ENCODE measurements at places on chromosomes 12 and 14.

GRCh38 chr12:111482462-111482861 lies 76.7 kb downstream of the SH2B3 start:
- DNase-seq: no peak

DNA sequence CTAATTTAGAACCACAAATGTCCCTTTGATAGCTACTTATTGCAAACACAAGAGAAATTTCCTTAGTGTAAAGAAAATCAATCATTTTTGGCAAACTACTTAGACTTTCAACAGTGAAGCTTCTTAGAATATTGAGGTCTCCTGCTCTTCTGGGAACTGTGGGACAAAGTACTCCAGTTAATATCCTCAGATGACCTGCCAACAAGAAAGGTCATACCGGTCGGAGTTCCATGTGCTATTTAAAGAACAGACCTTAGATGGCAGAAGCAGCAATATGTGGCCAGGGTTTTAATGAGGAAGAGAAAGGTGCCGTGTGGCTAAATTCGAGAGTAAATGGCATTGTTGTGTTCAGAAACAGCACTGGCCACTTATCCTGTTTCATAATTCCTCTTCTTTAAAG lies 114.7 kb upstream of the AMIGO2 start:
- DNase-seq: no peak

- DNase-seq: no peak
These were observed 714.6 kb downstream of the GALC start for GRCh38 chr14:87278415-87278814.

GRCh38 chr14:95344536-95344935 lies 24.8 kb upstream of the CLMN start:
- DNase-seq: no peak

GRCh38 chr14:90060965-90061684 lies 669 bp upstream of the KCNK13 start:
- peak; percentile 5 for DNase-seq

- no peak for DNase-seq
These were observed 23.8 kb upstream of the ELK3 start for GRCh38 chr12:96170328-96170727.
